ENCODE measurements at places on chromosomes 7 and 10.

DNA sequence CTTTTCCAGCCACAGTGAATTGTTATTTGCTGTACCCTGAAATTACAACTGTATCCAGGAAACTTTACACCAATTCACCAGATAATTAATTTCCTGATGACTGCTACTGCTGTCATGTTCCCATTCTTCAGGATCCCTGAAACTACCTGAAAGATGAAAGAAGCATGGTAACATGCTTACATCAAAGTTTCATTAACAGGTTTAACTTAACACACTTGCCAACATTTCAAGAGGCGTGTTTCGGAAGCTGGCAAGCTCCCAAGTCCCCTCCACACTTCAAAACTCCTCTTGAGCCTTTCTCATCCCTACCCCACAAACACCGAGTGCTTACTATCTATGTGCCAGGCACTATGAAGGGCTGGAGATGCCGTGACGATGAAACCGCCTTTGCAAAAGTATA lies 88.6 kb downstream of the MPP7 start:
- no peak for DNase-seq

- no peak for DNase-seq
Measured at GRCh38 chr7:105782391-105783042, 93.9 kb downstream of the ATXN7L1 start.

DNA sequence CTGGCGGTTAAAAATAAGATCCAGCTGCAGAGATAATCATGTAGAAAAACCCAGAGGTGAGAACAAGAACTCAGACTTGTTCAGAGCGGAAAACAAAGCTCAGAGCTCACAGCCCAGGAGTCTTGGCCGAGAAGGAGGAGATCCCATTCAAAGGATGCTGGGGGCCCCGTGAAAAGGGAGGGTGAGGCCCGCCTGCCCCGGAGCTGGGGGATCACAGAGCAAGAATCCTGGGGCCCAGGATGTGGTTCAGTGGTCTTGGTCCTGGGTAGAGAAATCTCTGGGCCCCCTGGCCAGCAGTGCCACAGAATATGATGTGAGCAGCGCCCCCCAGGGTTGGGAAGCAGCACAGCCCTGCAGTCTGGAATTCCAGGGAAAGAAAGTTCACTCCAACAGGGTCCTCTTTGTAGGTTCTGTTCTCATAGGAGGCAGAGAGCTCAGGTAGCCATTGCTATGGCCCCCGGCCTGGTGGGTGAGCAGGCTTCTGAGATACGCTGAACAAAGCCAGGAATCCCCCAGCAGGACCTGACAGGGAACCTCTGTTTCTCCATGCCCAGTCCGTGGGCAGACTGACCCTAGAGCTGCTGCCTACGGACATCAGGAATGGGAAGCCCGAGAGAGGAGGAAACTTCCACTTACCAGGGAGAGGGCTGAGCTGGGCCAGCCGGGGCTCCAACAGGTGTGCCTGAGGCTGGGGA lies 77.7 kb upstream of the GNA12 start:
- DNase-seq: no peak

- no peak for DNase-seq
Measured at GRCh38 chr10:58023341-58024073, 244.2 kb downstream of the IPMK start.

DNA sequence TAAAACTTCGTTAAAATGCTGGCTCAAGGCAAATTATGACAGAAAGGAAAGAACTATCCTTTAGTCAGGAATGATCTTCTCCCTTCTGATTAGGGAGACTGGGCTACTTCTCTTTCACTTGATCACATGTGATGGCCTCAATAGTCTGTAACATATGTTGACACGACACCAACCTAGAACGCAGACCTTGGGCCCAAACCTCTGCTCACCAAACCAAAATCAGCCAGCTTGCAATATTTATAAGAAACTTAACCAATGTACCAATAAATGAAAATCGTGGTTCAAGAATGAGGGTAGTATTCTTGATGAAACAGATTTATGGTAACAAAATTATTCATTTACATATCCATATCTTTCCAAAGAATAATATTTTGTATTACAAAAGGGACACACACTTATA lies 361.6 kb downstream of the SORCS1 start:
- no peak for DNase-seq

DNA sequence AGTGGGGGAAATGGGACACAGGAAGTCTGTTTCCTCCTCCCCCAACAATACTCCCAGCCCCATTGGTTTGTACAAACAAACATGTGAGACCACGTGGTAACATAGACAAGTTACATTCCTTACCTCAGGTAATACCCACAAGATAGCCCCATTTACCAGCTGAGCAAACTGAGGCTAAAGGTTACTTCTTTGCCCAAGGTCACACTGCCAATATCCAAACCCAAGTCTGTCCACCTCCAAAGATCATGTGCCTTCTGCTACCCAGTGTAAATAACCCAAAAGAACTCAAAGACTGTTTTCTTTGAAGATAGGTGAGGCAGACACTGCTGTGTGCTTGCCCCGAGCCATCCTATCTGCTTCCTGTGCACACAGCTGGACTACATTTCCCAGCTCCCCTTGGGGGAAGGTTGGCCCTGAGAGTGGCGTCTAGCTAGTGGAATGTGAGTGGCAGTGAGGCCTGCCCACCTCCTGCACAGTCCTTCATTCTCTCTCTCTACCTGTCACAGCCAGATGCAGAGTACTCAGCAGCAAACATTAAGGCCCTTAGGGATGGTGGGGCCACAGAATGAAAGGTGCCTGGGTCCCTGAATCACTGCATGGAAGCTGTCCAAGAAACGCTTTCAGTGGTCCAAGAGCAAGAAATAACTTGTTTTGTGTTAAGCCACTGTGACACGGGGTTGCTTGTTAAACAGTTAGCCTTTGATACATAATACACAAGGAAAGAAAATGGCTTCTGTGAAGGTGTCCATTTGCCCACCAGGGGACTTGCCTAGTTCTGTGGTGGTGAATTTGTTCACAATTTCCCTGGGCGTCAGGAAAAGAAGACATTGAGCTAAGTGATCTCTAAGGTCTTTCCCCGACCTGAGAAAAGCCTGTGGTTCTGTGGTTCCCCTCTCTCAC lies 257.7 kb upstream of the NFE2L3 start:
- DNase-seq: no peak

- no peak for DNase-seq
Measured at GRCh38 chr10:4522296-4523000, 303.6 kb upstream of the AKR1E2 start.

DNA sequence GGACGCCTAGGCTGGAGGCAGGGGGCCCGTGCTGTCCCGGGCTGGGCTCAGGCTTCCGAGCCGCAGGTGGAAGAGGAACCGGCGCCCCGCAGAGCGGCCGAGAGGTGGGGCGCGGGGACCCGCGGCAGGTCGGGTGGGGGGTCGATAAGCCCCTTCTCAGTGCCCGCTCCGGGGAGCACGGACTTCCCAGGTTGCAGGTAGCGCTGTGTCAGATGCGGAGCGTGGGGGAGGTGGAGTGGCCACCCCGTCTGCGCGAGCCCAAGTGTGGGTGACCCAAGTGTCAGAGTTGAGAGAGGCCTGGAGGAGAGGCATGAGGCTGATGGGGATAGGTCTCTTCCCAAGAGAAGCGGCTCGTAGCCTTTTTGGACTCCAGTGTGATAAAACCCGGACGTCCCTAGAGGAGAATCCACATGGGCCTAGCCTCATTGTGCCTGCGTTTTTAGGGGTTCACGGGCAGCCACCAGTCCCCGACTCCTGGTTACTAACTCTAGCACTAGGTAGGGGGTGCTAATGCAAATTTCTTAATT lies 580 bp downstream of the EEPD1 start:
- no peak for DNase-seq

DNA sequence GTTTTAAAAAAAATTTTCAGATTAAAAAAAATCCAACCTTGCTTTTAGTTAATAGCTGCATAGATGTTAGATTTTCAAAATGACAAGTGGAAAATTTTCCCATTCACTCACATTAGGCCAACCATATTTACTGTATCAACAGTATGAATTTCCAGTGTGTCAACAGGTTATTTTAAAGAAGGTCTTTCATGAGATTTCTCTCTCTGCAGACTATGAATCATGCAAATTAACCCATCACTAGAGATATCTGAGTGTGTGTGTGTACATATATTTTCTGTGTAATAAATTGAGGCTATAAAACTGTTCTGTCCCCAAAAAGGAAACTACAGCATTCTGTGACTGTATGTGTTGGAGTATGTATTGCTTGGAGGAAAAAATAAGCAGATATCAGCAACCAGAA lies 305.6 kb downstream of the ARL4A start:
- DNase-seq: no peak

DNA sequence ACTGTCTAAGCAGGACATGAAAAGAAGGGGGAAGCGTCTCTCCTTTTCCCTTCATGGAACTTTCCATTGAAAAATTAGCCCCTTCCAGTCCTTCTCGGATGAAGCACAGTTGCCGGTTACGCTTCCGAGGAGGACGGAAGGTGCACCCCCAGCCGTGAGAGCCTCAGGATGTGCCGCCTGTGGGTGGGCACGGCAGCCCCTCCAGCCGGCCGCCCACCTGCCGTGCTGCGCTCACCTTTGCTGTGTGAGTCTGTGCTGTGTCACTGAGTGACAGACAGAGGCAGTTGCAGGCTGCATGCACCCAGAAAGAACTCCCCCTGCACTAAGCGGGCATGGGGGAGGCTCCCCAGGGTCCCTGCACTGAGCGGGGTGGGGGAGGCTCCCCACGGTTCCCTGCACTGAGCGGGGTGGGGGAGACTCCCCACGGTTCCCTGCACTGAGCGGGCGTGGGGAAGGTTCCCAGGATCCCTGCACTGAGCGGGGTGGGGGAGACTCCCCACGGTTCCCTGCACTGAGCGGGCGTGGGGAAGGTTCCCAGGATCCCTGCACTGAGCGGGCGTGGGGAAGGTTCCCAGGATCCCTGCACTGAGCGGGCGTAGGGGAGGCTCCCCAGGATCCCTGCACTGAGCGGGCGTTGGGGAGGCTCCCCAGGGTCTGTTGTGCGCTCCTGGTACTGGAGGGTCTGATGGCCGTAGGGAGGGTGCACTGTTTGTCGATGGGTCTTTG lies 74.2 kb downstream of the DNAJB6 start:
- DNase-seq: no peak

DNA sequence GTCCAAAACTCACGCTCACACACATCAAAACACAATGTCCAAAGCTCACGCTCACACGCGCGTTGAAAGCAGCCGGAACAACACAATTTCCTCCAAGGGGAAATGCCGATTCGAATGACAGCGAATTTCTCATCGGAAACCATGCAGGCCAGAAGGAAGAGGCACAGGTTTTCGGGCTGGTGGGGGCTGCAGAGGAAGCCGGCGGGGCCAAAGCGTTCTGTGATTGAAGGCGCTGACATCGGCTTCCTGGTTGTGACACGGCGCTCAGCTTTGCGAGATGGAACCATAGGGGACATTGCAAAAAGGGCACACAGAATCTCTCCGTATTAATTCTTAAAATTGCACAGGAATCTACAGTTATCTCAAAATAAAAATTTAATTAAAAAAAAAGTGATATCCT lies 61.3 kb downstream of the FOXL3 start:
- DNase-seq: no peak

- no peak for DNase-seq
Measured at GRCh38 chr7:128860158-128861073, 2.2 kb upstream of the ATP6V1F start.

DNA sequence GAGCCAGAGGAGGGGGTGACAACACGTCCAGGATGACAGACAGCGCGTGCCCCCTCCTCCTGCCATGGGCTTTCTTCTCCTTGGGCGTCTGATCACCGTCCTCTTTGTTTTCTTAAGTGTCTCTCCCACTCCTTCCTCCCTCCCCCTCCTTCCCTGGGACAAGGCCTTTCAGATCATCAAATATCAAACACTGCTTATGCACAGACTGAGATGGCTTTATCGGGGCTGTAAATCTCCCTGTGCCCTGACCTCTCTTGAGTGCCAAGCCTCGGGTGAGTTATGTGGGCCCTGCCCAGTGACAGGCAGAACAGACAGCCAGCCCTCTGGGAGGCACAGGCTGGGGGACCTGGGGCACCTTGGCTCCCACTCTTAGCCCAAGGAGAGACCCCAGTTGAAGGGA lies 116.4 kb downstream of the C10orf105 start:
- DNase-seq: no peak

DNA sequence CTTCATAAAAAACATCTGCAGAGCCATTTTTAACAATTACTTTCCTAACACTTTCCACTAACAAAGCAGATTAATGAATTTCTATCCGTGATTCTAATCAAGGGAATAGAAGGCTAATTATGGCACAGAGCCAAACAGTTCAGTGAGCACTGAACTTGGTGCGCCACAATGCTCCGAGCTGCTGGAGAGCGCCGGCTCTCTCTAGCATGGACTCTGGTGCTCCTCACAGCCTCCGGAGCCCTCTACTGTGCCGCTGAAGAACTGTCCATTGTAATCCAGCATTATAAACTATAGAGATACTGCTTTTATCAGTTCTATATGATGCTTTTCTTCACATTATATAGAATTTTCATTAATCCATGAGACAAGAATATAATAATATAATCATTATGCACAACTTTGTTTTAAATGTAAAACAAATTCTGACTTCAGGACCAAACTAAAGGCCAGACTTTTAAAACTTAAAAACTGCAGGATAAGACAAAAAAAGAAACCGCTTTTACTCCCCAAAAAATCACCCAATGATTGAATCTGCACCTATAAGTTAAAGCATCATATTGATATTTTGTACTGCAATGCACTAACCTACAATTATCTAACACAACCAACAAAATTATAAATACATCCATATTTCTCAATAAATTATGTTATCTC lies 123.6 kb downstream of the RNF32 start:
- DNase-seq: no peak

- DNase-seq: no peak
Measured at GRCh38 chr7:66535414-66536329, 93.0 kb upstream of the KCTD7 start.

- no peak for DNase-seq
Measured at GRCh38 chr7:32102432-32102873, 32.2 kb upstream of the PDE1C start.

- DNase-seq: no peak
Measured at GRCh38 chr7:145957160-145957890, 159.3 kb upstream of the CNTNAP2 start.
